Activated CD4-positive, CD25-positive, alpha-beta regulatory T cell treated with anti-CD3 and anti-CD28 coated beads, Interleukin-2, amount 50 U/mL, for 16 hours (primary cell): ENCODE measurements at places on chromosomes 6 and 20.

DNA sequence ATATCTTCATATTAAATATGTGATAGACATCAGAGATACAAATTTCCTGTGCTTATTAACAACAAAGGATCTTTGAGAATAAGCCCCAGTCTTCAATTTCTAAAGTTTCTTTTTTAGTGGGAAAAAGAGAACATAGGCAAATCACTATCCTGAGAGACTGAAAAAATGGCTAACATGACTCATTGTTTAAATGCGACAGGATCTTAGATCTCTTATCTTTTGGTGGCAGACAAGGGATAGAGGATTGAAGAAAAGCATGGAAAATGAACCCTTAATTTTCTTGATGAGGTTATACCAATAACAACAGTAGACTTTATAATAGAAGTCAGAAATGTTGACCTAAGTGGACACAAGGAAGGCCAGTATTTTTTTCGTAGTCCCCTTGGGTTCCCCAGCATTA, 178.6 kb upstream of the MAP3K7 start:
- no peak for DNase-seq

GRCh38 chr6:18507018-18507415, 119.9 kb downstream of the RNF144B start:
- DNase-seq, result no peak

DNA sequence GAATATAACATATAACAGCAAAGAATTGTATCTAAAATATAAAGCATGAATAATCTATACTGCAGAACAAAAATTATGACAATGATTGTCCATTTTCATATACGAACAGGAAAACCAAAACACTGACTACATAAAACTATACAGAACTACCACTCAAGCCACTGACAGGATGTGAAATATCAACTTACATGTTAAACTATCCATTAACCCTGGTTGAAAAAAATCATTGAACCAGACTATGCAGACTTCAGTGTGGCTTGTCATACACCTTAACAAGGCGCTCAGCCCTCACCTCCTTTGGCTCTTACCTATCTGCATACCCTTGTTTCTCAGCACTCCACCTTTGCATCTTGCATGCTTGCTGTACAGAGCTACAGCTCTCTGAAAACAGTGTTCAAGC, 34.9 kb downstream of the ASCC3 start:
- DNase-seq, result no peak

GRCh38 chr6:156949376-156949775, 172.2 kb downstream of the ARID1B start:
- no peak for DNase-seq

DNA sequence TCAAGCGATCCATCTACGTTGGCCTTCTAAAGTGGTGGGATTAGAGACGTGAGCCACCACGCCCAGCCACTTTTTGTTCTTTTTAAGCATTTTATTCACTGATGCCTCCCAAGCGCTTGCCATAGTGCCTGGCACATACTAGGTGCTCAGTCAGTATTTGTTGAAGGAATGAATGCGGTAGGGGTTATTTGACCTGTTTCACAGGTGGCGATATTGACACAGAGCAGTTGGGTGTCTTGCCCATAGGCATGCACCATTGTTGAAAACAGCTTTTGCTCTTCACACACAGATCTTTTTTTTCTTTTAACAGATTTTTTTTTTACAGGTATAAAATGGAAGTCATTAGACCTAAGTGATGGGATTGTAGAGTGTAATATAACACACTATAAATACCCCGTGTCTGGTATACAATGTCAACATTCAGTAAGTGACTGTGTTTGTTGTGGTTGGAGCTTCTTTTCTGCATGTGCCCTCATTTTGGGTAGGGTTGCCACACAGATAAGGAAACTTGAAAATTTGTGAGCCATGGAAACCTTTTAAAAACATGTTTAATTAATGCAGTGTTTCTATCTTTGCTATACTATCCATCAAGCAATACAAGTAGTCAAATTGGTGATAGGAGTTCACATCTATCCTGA, 24.8 kb downstream of the RREB1 start:
- no peak for DNase-seq

GRCh38 chr20:50517817-50518154, 7.6 kb downstream of the PTPN1 start:
- DNase-seq, result no peak

GRCh38 chr6:68649669-68650068, 14.6 kb downstream of the ADGRB3 start:
- no peak for DNase-seq

GRCh38 chr20:38135271-38135650, 29.8 kb downstream of the TGM2 start:
- no peak for DNase-seq

- DNase-seq, result no peak
These were observed 222.4 kb upstream of the JARID2 start for GRCh38 chr6:15023448-15023847.

DNA sequence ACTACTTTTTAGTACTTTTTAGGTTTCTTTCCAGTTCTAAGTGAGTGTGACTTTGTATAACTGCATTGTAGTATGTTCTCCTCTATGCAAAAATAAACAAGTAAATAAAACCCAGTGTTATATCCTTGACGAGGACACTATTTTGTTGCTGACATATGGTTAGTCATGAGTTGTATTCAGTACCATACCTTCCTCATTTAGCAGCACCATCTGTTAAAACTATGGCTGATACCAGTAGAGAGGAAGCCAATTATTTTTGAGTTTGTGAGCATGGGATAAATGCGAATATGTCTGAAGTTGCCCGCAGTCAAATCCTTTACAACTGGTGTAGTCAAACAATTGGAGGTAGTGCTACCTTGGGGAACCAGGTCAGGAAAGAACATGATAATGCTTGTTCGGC, 74.1 kb downstream of the CDKAL1 start:
- DNase-seq, result no peak

GRCh38 chr6:39684790-39685488, 40.3 kb downstream of the KIF6 start:
- no peak for DNase-seq

DNA sequence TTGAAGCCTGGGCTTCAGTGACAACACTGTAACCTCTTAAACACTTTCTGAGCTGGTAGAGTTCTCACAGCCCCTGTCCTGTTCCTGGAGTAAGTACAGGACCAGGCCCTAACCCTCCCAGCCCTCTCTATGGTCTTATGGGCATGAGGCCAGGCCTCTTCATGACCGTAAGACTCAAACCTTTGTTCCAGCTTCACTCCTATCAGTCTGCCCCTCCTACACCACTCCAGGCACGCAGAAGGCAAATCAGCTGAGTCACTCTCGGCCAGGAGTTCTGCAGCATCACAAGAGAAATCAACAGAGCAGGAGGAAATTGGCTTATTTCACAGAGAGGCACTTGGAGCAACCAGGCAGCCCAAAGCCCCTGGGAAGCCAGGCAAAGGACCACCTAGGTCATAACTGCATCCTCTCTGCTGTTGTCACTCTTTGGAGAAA, 25.3 kb upstream of the CHD6 start:
- no peak for DNase-seq

DNA sequence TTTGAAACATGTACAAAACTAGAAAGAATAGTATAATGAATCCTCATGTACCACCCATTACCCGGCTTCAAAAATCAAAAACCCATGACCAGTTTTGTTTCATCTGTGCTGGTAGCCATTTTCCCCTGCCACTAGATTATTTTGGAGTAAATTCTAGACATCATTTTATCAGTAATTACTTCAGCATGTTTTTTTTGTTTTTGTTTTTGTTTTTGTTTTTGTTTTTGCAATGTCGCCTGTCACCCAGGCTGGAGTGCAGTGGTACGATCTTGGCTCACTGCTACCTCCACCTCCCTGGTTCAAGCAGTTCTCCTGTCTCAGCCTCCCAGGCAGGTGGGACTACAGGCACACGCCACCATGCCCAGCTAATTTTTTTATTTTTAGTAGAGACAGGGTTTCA, 8.0 kb upstream of the PKIG start:
- DNase-seq, result no peak

DNA sequence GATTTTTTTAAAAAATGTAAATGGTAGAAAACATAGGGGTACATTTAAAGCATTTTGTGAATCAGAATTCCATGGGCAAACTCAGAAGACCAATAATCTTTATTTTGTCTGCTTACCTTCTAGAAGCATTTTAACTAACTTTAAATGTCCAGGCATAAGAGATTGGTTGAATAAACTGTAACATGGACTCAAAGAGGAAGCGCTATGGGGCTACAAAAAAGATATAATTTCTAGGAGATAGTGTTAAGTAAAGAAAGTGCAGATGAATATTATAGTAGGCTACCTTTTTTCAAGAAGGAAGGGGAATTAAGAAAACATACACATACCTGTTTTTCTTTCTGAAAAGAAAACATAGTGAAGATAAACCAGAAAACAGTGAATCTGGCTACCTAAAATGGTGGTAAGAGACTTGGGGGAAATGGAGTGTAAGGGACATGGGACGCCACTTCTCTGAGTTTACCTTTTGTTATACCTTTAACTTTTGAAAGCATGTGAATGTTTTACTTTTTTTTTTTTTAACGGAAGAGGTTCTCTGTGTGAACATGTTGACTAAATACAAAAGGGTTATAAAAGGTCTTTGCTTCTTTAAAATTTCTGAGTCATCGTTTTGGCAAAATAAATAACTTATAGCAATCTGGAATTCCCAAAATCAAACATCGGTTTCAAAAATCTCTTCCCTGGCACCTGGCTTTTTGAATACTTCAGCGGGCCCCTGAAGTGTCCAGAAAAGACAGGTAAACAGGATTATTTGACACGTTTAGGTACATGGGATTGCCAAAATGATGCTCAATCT, 133.4 kb downstream of the OR2B2 start:
- DNase-seq, result no peak

DNA sequence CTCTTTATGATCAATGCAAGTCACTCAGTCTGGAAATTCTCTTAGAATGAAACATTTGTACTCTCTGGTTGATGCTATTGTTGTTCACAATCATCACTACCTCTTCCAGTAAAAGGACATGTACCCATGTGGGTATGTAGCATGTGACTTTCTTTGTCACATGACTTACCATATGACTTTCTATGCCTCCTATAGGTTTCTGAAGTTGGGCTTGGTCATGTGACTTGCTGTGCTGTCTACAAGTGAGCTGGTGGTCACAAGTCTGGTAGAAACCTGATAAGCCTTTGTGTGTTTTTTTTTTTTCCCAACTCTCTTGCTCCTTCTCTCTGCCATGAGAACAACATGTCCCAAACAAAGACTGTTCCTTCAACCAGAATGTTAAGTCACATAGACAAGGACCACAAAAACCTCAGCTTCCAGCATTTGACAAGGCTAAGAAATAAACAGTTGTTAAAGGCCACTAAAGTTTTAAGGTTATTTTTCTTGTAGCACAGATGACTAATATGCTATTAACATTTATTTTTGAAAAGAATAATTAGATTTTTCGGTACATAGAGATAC, 379.2 kb upstream of the SLC35B3 start:
- no peak for DNase-seq

DNA sequence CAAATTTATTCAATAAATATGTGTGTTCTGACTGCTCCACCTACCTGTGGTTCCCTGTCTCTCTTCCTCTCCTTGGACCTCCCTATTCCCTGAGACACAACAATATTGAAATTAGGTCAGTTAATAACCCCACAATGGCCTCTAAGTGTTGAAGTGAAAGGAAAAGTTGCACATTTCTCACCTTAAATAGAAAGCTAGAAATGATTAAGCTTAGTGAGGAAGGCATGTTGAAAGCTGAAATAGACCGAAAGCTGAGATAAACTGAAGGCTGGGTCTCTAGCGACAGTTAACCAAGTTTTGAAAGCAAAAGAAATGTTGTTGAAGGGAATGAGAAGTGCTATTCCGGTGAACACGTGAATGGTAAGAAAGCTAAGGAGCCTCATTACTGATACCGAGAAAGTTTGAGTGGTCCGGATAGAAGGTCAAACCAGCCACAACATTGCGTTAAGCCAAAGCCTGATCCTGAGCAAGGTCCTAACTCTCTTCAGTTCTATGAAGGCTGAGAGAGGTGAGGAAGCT, 34.1 kb downstream of the UST start:
- DNase-seq, result no peak

DNA sequence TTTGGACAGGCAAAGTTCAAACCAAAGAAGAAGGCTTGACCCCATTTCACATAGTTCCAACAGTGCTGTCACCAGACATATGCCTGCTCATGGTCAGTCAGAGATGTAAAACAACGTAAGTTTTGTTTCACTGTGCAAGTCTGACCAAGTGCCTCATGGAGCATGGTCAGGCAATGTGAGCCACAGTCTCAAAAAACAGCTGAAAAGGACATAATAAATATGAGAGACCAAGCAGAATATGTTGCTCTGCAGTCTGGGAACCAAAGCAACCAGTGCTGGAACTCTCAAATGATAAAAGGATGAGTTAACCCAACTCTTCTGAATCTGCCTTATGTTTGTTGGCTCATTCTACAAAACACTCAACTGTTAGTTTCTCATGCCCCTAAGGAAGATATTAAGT, 39.9 kb upstream of the DST start:
- DNase-seq, result no peak

- no peak for DNase-seq
These were observed 16.7 kb upstream of the TBC1D20 start for GRCh38 chr20:478949-479429.

- DNase-seq, result no peak
These were observed 47.4 kb downstream of the MYB start for GRCh38 chr6:135228486-135228885.

DNA sequence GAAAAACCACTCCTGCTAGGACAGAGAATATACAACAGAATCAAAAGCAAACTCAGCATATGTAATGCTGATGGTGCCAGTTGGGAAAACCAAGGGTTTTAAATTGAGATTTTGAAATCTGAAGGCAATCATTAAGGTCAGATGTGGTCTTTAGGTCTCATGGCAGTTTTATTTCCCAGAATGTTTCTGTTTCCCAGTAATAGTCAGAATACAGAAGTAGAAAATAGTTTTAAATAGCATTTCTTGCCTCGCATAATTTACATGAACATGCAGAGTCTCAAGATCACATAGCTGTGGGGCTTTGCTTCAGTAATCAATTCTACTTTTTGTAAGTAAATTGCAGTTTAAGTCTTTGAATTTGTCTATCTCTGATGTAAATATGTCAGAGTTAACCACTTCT, 58.1 kb downstream of the RNF144B start:
- DNase-seq, result no peak

GRCh38 chr6:165708985-165709576, 46.0 kb upstream of the PDE10A start:
- no peak for DNase-seq

GRCh38 chr6:64777941-64778785, 928.9 kb downstream of the EYS start:
- DNase-seq, result no peak

GRCh38 chr6:51098791-51099190, 280.1 kb downstream of the TFAP2B start:
- DNase-seq, result no peak

- no peak for DNase-seq
These were observed 33.9 kb downstream of the ITPR3 start for GRCh38 chr6:33654831-33655554.

- DNase-seq, result no peak
These were observed 45.4 kb downstream of the MKKS start for GRCh38 chr20:10388597-10388996.

- no peak for DNase-seq
These were observed 957.5 kb upstream of the EPHA7 start for GRCh38 chr6:94376876-94377275.

GRCh38 chr20:23452776-23453175, at the start of gene CST11:
CST11 (minus strand) TSS chr20:23452876; CDS start chr20:23452811, 65 bp downstream.
- no peak for DNase-seq
